ENCODE measurements at places on chromosomes 5 and 9. TPM values are rescaled to one million over a fixed set of nuclear protein-coding genes. Genes with fewer than 3 reads are reported as not detected.

GRCh38 chr9:85009251-85009650 lies 339.7 kb downstream of the NTRK2 start:
- peak; percentile 86 for DNase-seq

- DNase-seq: no peak
These were observed 172.7 kb downstream of the TAF11L14 start for GRCh38 chr5:17806818-17807468.

SLC27A6 gene
- total RNA-seq: 0.45 TPM

DNA sequence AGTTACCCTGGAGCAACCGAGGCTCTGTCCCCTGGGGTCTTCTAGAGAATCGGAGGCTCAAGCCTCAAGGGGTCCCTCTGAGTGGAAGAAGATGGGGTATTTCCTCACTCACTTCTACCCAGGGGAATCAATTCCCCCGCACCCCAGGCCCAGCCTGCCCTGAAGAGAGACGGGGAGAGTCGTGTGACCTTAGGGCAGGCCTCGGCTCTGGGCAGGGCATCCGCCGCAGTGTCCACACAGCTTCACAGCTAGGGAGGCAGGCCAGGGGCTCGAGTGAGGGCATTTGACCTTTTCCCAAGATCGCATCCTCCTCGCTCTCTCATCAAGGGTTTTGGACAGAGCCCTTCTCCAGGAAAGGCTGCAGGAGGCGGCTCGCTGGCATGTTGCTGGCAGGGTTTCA lies 57.9 kb upstream of the CNOT6 start:
- no peak for DNase-seq

- no peak for DNase-seq
These were observed 355.6 kb upstream of the DAB2 start for GRCh38 chr5:39780347-39780746.

DNA sequence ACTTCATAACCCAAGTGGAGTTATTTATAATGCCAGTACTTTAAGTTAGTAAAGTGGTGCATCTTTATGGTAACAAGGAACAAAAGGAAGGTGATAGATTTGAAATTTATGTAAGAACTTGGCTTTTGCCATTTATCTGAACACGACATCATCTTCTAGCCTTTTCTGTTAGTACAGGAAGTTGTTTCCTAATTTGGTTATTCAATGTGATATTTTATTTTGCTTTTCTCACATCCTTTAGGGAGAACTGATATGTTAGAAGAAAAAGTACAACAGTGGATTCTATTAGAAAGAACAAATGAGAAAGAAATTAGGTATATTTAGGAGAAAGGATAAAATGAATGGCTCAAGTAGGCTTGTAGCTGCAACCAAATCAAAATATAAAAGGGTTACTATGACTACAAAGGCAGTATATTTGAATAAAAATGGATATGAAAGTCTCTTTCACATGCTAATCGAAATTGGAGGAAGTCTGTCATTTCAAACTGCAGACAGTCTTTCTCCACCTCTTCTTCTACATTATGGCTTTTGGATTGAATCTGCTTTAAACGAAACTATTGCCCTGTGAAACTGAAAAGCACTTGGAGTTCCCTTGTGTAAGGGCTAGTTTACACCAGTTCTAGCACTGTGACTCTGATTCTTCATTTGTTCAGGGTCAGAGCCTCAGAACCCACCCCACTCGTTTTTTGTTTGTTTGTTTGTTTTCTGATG lies 18.5 kb upstream of the SLC24A2 start:
- DNase-seq: no peak

ANKRD20A1 gene
- total RNA-seq: 0.97 TPM

All from H4 (cell line).